ENCODE measurements at places on chromosomes 6 and 20.

DNA sequence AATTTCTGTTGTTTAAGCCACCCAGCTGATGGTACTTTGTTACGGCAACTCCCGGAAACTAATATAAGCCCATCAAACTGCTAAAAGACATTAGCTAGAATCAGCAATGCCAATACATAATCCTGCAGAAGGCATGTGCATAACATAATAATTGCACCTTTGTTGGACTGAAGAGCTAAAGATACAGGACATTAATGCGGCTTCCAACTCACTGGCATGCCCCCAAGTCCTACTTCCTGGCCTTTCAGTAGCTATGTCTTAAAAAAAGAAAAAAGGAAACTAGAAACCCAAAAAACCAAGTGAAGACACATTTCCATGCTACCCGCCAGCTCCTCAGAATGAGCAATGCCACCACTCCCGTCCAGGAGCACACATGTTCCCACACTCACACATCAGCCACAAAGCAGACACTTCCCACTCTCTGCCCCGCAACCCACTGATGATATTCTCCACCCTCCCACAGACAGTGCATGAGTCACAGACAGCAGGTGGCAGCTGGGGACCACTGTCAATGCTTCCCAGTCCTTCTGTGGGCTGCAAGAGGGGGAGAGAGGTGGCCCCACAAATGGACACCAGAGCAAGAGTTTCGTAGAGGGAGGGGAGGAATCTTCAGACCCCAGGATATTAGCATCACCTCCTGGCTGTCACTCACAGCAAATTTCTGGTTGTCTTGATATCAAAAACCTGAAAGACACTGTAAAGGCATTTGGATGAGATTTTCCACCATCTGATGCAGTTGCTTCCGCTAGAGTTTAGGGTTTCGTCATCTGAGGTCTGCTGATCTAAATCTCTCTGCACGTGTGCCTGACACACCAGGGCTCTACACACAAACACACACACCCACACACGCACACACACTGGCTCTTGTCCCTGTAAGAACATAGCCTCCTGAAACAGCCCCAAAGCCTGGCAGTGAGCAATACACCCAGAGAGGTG, 32.8 kb downstream of the GFOD1 start:
- no peak for DNase-seq

DNA sequence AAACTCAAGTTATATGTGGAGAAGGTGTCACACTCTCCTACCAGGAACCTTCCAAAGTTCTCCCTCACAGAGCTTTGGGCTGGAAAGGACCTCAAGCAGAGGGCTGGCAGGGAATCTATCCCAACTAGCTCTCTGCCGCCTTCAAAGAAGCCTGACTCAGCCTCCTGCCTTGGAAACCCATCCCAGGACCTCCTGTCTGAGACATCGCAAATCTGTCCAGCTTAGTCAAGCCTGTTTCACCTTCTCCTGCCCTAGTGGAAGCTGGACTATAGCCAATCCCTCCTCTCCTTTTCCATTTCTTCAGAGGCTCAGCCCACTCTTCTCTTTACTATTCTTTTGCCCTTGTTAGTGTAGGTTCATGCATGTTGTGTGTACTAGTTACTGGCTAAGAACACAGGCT, 48.2 kb upstream of the FOXP4 start:
- DNase-seq, result no peak

- DNase-seq, result no peak
Measured at GRCh38 chr20:57805747-57806146, 95.9 kb upstream of the PMEPA1 start.

DNA sequence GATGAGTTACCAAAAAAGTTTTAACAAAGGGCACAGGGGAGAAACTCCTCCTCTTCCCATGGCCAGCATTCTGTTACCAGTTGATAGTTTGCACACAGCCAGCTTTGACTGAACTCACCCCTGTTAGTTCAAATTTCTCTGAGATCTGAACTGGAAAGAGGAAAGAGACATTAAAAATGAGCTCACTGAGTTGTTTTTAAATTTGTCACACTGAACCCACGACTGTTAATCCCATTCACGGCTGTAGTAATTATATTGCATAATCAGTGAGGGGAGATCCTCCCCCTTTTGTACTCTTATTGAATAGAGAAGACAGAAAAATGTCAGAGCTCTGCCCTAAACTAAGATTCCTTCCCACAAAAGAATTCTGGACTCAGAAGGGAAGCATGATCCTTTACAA, 17.5 kb upstream of the DSP start:
- DNase-seq, result no peak

GRCh38 chr6:132067286-132067685, 116.1 kb upstream of the CCN2 start:
- no peak for DNase-seq

- no peak for DNase-seq
Measured at GRCh38 chr20:58523072-58523970, 8.1 kb upstream of the APCDD1L start.

GRCh38 chr6:75563032-75563431, 38.6 kb upstream of the SENP6 start:
- no peak for DNase-seq

DNA sequence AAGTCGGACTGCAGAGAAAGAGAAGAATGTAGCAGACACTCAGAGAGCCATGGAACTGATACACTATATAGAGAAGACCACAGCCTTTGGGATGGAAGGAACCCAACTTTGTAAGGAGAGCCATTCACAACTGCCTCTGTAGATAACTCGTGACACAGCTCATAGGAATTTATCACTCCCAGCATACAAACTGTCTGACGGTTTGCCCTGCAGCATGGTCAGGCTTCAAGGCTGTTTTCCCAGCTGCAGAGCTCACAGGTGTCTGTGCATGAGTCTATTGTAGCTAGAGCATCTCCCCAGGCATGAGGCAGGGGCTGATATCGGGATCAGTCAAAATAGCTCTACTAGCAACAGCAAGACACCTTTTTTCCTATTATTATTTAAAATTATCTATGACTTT, 130.5 kb upstream of the DTNBP1 start:
- DNase-seq, result no peak

DNA sequence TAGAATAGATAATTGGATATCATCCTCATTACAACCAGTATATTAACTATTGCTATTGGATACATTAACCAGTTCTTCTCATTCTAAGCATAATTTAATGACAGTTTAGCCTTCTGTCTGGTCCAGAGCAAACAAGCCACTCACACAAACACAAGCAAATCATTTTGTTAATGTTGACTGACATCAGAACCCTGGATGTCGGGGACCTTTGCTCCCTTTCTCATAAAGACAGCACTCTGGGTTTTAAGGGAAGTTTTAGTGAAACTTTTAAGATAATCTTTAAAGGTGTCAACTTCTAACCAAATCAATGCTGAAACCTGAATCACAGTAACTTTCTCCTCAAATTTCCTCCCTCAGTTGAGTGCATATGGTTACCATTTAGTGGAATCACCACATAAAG, 113.9 kb downstream of the PTPRK start:
- no peak for DNase-seq

- DNase-seq, result no peak
Measured at GRCh38 chr6:24429146-24429545, 26.4 kb downstream of the MRS2 start.

DNA sequence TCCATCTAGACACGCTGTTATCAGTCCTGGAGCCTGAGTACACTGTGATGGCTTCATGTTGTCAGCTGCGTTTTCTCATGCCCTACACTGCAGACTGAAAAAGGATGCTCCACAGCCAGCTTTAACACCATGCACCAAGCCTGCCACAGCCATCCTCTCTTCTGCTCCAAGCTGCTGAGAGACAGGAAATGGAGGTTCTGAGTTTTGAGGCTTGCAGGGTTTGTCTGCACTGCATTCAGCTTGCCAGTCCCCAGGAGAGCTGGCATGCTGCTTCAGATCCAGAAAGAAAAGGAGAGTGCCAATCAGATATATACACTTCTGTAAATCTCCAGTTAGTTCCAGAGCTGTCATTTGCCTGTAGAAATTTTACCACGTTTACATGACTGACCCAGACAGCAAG, 550.7 kb upstream of the FLRT3 start:
- DNase-seq, result no peak

Data from spinal cord (tissue), 10 donors.